ENCODE measurements at places on chromosomes 3 and 15. TPM values are rescaled to one million over a fixed set of nuclear protein-coding genes. Genes with fewer than 3 reads are reported as not detected.

The GTF2A2 gene
- total RNA-seq, result 28.6 TPM

The SAXO2 gene
- 12.1 TPM for total RNA-seq

The SLC51B gene
- 0.60 TPM for total RNA-seq

The MAP1A gene
- 26.2 TPM for total RNA-seq

The FAM81A gene
- total RNA-seq, result 4.2 TPM

The GOLGA8T gene
- not detected for total RNA-seq

The PLA2G4D gene
- total RNA-seq, result not detected

The BTLA gene
- total RNA-seq, result not detected

The IFRD2 gene
- 19.8 TPM for total RNA-seq

The CACNA2D3 gene
- 4.9 TPM for total RNA-seq

The CCDC9B gene
- 8.4 TPM for total RNA-seq

The CADPS gene
- total RNA-seq, result 418 TPM

The KNG1 gene
- not detected for total RNA-seq

The PAK6 gene
- 5.4 TPM for total RNA-seq

The TNNC1 gene
- total RNA-seq, result 105 TPM

The RAD51 gene
- total RNA-seq, result 4.1 TPM

The CHRM5 gene
- total RNA-seq, result 6.8 TPM

The DCLK3 gene
- total RNA-seq, result 1.6 TPM

The SCAANT1 gene
- total RNA-seq, result not detected

The NMB gene
- 1.5 TPM for total RNA-seq

The CIDEC gene
- total RNA-seq, result not detected

The BLM gene
- 5.5 TPM for total RNA-seq

The CCDC39 gene
- total RNA-seq, result 0.66 TPM

The ONECUT1 gene
- total RNA-seq, result 21.3 TPM

The GNL3 gene
- 96.2 TPM for total RNA-seq

The FANCD2OS gene
- not detected for total RNA-seq
